Thyroid gland (tissue), 4 donors: ENCODE measurements at places on chromosomes 16 and 17.
A peak's percentile ranks its signal among the peaks of the same experiment; 100 is the strongest.

- no peaks in the 10 kb centered on the region for H3K36me3 ChIP-seq
- no peak overlapping the region for H3K27ac ChIP-seq
- no peaks in the 10 kb centered on the region for H3K4me1 ChIP-seq
- no peak for DNase-seq
Measured at GRCh38 chr16:86892509-86892908, 314.2 kb downstream of the FOXL1 start.

DNA sequence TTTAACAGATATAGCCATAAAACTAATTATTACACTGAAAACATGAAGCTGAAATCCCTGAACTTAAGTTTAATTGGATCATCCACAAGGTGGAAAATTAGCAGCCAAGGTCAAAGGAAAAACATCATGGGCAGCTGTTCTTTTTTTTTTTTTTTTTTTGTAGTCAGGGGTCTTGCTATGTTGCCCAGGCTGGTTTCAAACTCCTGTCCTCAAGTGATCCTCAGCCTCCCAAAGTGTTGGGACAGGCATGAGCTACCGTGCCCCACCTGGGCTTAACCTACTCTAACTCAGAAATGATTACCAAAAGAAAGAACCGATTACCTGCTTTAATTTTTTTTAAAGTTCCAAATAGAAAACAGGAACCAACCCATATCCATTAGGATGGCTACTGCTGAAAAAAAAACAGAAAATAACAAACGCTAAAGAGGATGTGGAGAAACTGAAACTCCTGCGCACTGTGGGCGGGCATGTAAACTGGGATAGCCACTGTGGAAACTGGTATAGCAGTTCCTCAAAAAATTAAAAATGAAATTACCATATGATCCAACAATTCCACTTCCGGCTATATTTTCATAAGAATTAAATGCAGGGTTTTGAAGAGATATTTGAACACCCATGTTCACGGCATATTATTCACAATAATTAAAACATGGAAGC is 8.6 kb downstream of the CMC2 start:
- H3K4me1 ChIP-seq = peaks cover 6% of the 10 kb centered on the region
- H3K36me3 ChIP-seq = no peaks in the 10 kb centered on the region
- DNase-seq = no peak
- H3K27me3 ChIP-seq = no peaks in the 10 kb centered on the region
- no peak overlapping the region for H3K4me3 ChIP-seq
- H3K27ac ChIP-seq = no peak overlapping the region

DNA sequence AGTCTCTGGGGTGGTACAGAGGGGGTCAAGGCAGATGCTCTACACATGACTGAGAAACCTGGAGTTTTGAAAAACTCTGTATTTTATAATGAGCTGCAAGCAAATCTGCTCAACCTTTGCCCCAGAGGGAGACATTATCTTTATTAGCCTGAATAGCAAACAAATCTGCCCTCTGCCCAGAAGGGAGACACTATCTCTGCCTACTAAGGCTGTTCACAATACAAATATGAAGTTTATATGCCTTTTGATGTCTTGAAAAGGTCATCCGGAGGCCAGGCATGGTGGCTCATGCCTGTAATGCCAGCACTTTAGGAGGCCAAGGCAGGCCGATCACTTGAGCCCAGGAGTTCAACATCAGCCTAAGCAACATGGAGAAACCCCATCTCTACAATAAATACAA is 11.0 kb upstream of the XYLT1 start:
- H3K4me3 ChIP-seq = no peak overlapping the region
- H3K4me1 ChIP-seq = peaks cover 7% of the 10 kb centered on the region
- no peaks in the 10 kb centered on the region for H3K27me3 ChIP-seq
- DNase-seq = no peak
- no peak overlapping the region for H3K27ac ChIP-seq

DNA sequence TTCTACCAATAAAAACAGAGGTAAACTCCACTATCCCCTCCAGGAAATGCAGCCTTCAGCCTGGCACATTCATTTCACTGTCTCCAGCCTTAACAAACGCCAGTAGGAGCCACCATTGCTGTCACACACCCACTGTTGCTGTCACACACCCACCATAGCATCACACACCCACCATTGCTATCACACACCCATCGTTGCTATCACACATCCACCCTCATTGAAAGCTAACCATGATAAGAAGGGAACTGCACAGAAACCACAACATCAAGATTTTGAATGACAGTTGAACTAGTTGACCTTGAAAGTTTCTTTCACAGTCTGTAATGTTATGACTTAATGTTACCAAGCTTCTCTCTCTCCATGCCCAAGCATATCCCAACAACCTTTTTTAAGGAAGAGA is 38.1 kb downstream of the SHCBP1 start:
- H3K4me1 ChIP-seq = no peaks in the 10 kb centered on the region
- DNase-seq = no peak
- H3K27ac ChIP-seq = no peak overlapping the region
- H3K27me3 ChIP-seq = no peaks in the 10 kb centered on the region

- peaks cover 34% of the 10 kb centered on the region for H3K36me3 ChIP-seq
- DNase-seq = no peak
- H3K4me3 ChIP-seq = no peak overlapping the region
- no peaks in the 10 kb centered on the region for H3K4me1 ChIP-seq
- no peak overlapping the region for H3K27ac ChIP-seq
- H3K27me3 ChIP-seq = no peaks in the 10 kb centered on the region
Measured at GRCh38 chr16:71853413-71853812, 7.6 kb downstream of the ATXN1L start.

GRCh38 chr17:59666235-59666634 is 41.0 kb downstream of the PTRH2 start:
- H3K27ac ChIP-seq = no peak overlapping the region
- H3K4me3 ChIP-seq = no peak overlapping the region
- no peaks in the 10 kb centered on the region for H3K27me3 ChIP-seq

DNA sequence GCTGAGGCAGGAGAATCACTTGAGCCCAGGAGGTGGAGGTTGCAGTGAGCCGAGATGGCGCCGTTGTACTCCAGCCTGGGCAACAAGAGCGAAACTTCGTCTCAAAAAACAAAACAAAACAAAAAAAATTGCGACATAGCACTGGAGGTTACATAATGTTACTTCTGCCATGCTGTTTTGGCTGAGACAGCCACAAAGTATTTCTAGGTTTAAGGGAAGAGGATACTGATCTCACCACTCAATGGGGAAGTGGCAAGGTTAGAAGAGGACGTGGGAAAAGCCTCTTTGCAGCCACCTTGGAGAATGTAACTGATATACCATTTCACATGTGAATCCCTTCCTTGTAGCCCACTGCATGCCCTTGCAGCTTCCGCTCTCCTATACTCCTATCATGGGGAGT is 131.2 kb upstream of the NLRP1 start:
- H3K4me3 ChIP-seq = no peak overlapping the region
- no peak overlapping the region for H3K27ac ChIP-seq
- DNase-seq = no peak

DNA sequence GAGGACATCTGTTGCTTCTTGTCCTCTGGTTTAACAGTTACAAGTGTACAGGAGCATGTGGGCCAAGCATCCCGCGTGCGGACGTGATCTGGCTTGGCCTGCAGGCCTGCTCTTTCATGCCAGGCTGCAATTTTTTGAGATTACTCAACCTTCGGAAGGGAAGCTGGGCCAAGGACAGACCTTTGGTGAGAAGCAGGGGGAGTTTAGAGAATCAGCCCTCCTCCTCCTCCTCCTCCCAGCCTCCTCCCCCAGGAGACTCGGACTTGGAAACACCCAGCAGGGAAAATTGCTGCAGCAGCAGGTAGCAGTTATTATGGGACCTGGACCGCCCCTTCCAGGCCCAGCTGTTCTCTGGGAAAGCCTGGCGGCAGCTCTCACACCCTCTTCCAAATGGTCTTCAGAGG is 5.1 kb upstream of the KLHL36 start:
- H3K4me1 ChIP-seq = peaks cover 37% of the 10 kb centered on the region
- H3K27me3 ChIP-seq = no peaks in the 10 kb centered on the region
- peak; percentile 80 for DNase-seq
- peak overlapping the region; percentile 79 for H3K27ac ChIP-seq
- H3K4me3 ChIP-seq = no peak overlapping the region
- no peaks in the 10 kb centered on the region for H3K36me3 ChIP-seq

DNA sequence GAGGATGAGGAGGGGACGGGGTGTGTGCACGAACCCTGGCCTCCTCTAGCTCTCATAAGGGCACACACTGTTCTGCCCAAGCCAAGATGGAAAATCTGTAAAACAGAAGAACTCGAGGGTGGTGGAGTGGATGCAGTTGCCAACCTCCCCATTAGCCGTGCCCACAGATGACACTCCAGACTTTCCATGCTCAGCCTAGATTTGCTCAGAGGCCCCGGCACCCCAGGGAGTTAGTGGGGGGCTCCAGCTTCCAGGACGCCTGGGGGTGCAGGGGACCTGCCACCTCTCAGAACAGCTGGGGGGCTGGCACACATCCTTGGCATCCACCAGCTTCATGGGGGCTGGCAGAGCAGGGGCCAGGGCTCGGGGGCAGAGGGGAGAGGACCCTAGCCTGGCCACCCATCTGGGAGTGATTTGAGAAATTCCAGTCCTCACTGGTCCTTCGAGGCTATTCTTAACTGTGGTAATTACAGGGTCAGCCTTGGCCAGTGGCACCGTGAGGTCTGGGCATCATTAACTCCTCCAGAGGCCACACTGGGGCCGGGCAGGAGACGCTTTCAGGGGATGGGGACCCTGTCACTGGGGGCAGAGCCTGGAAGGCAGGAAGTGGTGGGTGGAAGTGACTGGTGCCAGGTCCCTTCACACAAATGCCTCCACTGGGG is 14.3 kb downstream of the VASN start:
- peaks cover 13% of the 10 kb centered on the region for H3K4me1 ChIP-seq
- no peak overlapping the region for H3K4me3 ChIP-seq
- DNase-seq = no peak
- peak overlapping the region; percentile 28 for H3K27ac ChIP-seq
- peaks cover 12% of the 10 kb centered on the region for H3K36me3 ChIP-seq
